NCI-H69 (cell line): ENCODE measurements at places on chromosomes 5 and 9.

GRCh38 chr9:120524863-120525262 lies 55.1 kb downstream of the CDK5RAP2 start:
- DNase-seq = no peak

- DNase-seq = peak; percentile 95
Observed at GRCh38 chr9:18746631-18747030, 272.7 kb downstream of the ADAMTSL1 start.

GRCh38 chr9:113633782-113634595 lies 170.5 kb downstream of the RGS3 start:
- DNase-seq = no peak

DNA sequence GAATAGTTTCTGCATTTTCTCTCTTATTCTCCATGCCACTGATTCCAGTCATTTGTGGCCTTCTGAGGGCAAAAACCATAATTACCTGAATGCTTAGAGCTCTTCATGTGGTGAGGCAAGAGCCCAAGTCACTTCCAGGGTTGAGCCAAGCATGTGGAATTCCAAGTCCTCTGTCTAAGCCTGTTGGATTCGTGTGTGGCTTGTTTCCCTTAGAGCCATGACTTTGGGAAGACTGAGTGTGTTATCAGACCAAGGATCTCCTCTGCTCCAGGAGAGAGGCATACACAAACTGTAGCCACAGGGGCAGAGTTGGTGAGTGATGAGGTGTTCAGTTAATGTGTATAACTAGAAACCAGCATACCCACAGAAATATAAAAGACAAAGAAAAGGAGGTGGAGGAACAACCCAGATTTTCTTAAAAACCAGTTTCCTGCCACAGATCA lies 27.1 kb downstream of the SLC22A5 start:
- DNase-seq = no peak

DNA sequence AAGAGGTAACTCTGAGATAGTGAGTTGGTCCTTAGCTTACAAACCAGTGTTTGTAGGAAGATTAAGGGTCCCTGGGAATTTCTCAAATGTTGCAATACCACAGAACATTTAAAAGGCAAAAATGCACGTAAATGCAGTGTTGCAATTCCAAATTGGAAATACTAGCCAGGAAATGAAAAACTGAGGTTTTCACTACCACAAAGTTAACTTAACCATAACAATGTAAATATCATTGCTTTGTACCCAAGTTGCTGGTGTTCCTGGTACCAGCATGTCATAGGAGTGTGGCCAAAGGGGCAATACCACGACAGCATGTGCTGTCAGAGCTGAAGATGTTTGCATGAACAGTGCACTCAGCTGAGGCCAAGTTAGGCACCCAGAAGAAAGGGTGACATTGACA lies 382.9 kb downstream of the GLIS3 start:
- DNase-seq = no peak

- DNase-seq = no peak
Observed at GRCh38 chr5:95446560-95447221, 55.5 kb downstream of the FAM81B start.

GRCh38 chr5:174384509-174384947 lies 339.0 kb downstream of the NSG2 start:
- peak; percentile 83 for DNase-seq

- peak; percentile 89 for DNase-seq
Observed at GRCh38 chr5:119269061-119269944, 86.5 kb upstream of the TNFAIP8 start.

DNA sequence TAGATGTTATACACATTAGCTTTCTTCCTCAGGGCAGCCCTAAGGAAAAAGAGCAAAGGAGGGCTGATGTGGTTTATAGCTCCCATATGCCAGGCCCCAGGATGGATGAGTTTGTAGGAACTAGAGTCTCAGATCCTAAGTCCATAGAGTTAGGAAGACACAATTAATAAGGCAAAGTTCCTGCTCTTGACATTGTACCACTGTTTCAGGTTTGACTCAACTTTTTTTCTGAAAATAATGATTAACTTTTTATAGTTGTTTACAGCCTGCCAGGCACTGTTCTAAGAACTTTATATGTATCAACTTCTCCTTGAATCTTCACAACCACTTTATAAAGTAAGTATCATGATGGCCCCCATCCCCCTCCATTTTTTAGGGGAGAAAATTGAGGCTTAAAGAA lies 339.5 kb downstream of the PDE4D start:
- no peak for DNase-seq

- peak; percentile 69 for DNase-seq
Observed at GRCh38 chr9:70407081-70407503, 7.4 kb downstream of the KLF9 start.

DNA sequence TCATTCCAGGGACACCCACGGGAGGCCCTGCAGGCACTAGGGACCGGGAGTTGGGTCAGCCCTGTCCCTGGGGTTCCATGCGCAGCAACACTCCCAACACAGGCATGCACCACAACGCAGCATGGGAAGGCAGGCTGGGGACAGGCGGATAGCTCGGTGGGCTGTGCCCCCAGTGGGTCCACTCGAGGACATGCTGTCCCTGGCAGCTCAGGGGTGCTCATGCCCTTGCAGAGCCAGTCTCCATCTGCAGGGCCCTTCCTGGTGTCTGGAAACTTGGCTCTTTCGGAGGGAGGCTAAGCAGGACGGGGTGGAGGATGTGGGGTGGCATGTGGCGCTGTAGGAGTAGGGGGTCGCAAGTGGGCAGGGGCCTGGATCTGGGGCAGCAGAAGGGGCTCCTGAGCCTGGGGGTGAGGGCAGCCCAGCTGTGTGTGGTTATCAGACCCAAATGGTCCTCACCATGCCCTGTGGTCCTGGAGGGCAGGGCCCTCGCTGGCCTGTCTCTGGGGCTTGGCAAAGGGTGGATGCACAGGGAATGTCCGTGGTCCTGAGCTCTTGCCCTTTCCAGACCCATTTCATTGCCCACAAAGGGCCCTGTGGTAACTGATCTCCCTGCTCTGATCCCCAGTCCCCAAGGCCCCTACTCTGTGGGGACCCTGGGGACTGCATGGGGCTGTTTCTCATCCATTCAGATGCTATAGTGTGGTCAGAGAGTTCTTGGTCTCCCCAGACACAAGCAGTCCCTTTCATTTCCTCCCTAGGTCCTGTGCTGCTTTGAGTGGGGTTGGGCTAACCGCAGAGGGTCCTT lies 90.3 kb upstream of the PHYKPL start:
- DNase-seq = no peak

DNA sequence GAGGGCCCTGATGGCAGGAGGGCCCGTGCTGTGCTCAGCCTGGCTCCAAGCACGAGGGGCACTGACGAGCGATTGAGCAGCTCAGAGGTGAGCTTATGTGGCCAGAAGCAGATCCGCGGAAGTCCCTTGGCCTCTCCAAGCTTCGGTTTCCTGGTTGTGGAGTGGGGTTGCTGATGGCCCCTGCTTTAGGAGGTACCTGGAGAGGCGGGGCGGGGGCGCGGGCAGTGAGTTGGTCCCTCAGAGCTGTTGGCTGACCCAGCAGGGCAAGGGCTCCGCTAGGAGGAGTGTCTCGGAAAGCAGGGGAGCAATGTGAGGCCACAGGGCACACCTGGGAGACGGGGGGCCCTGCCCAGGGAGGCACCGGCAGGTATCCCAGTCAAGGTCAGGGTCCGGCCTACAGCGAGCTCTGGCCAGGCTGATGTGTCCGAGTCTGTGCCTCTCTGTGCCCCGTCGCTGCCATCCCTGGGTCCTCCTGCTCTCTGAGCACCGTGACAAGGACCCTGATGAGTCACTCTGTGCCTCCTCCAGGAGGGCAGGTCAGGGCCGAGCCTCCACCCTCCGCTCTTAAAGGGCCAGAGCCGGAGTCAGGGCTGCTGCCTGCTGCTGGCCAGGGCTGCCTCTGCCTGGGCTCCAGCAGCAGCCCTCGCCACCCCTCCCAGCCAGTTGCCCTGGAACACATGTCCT lies 14.8 kb downstream of the NCS1 start:
- peak; percentile 22 for DNase-seq

GRCh38 chr5:103910011-103910410 lies 347.4 kb upstream of the NUDT12 start:
- no peak for DNase-seq

GRCh38 chr9:3960661-3961144 lies 339.2 kb downstream of the GLIS3 start:
- peak; percentile 60 for DNase-seq

DNA sequence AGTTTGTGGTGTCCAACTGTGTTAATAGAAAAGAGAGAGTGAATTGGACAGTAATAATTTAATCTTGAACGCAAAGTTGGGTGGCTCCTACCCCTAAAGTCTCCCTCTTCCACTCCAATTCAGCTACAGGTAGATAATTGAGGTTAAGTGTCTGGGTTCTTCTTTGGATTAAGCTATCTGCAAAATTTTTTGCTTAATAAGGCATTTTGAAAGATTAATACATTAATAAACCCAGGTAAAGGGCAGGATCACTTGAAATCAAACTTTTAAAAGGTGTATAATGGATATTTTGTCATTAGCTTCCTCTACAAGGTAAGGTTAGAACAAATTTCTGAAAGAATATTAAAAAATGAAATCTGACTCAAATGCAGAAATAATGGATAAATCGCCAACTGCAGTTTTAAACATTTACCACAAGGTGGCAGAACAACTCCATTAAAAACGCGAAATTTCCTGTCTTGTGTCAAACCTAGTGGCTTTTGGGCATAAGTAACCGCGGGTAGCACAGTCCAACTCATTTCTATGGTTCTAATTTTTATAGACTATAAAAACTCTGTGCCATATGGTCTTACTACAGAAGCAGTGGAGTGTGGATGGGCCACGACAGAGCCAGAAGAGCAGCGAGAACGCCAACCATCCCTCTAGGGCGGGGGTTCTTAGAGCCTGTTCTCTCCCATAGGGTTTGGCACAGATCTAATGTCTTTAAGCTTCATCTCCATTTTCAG lies 276.5 kb downstream of the ARHGEF28 start:
- DNase-seq = peak; percentile 95

DNA sequence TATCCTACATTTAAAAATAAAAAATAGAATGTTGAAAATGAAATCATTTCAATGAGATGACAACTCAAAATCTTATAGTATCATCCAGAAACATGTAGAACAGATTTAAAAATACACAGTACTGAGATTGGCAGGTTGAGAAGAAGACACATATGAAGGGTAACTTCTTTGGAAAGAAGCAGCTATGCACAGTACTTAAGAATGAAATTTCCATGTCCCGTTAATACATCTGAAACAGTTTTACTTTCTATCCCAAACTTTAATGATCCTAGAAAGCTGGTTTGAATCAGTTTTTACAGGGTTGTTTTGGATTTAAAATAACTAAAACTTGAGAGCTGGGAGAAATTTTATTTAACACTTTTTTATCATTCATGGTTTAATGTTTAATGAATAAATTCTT lies 36.0 kb upstream of the ARRDC3 start:
- DNase-seq = no peak

DNA sequence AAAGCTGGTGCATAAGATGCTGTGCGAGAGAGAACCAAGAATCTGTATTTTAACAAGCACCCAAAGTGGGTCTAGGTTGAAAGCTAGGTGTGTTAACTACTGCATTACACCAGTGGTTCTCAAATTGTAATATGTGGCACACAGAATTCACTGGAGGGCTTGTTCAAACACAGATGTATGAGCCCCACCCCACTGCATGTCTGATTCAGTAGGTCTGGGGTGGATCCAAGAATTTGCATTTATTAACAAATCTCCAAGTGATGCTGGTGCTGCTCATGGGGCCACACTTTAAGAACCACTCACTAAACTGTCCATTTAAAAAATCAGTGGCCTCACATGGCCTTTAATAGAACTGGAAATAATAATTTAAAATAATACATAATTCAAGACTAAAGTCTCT lies 40.4 kb downstream of the LPAR1 start:
- DNase-seq = no peak

DNA sequence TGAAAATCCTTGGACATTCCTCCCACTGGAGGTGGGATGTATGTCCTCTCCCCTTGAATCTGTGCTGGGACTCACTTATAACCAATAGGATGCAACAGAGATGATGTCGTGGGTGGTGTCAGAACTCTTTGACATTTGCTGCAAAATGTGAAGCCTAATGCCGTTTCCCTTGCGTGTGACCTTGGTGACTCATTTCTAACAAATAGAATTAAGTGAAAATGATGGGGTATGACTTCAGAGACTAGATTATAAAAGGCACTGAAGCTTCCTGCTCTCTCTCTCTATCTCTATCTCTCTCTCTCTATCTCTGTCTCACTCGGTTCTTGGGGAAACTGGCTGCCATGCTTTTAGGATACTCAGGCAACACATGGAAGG lies 126.1 kb upstream of the STC2 start:
- peak; percentile 2 for DNase-seq

DNA sequence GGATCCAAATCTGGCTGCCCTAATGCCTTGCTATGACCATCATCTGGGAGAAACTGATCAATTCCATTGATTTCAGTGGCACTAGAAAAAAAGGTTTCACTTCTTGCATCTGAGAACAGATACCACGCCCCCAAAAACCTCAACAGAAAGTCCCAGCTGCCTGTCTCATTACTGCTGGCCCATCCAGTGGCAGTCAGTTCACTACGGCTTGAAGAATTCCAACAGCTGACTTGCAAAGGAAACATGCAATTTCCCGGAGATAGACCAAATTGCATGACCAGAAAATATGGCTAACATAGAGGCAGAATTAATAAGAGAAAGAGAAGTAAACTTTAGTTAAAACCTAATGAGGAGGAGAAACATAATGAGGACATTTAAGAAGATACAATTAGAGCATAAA lies 48.6 kb downstream of the UGCG start:
- DNase-seq = no peak

DNA sequence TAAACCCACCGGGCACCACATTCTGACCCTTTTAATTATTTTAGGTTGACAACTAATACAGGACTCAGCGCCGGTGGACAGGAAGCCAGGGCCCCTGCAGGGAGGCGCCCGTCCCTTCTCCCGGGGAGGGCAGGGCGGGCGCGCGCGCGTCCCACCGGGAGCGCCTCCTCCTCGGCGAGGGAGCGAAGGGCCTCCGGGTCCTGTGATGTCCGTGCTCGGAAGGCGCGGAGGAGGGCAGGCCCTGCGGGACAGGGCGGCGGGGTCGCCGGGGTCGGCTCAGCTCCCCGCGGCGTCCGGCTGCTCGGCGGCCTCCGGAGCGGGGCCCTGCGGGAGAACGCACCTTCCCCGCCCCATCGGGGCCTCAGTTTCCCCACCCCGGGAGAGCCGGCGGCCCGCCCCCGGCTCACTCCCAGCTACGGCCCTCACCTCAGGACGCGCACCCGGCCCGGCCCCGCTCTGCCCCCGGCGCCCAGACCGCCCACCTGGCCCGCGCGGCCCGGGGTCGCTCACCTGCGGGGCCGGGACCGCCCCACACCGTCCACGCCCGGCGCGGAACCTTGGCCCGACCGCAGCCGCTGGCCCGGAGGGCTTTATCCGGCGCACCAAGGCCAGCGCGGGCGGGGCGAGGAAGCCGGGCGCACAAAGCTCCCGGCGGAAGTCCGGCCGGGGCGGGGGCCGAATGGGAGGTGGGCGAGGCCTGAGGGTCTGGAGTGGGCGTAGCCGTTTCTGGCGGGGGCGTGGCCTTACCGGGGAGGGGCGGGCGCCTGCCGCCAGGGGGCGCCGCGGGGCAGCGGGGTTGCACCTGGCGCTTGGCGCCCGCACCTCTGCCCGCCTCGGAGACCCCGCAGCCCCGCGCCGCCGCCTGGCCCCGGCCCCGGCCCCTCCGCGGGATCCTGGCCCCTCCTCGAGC lies at the start of the genes EXD3 and NOXA1:
Gene EXD3, minus strand, starts transcription at position 559 of the 910 bp plus-strand sequence. CDS start 27,805 bp downstream, outside the sequence.
Gene NOXA1, plus strand, starts transcription at position 790 of the 910 bp plus-strand sequence. CDS start 137 bp downstream, outside the sequence.
- peak; percentile 98 for DNase-seq
